Mammary microvascular endothelial cell (primary cell): ENCODE measurements at places on chromosomes 5 and 9. TPM values are rescaled to one million over a fixed set of nuclear protein-coding genes. Genes with fewer than 3 reads are reported as not detected.

PCDHB12 gene
- total RNA-seq = 0.05 and 0.13 TPM in 2 replicates

SLC46A2 gene
- total RNA-seq = not detected in 2 replicates

CSF2 gene
- total RNA-seq = 16.8 and 17.5 TPM in 2 replicates

SELENOP gene
- total RNA-seq = 17.3 and 28.6 TPM in 2 replicates

FYB1 gene
- not detected in 2 replicates for total RNA-seq

AFF4 gene
- total RNA-seq = 31.9 and 33.4 TPM in 2 replicates

TDRD7 gene
- 14.3 and 15.4 TPM in 2 replicates for total RNA-seq

CCDC192 gene
- not detected in 2 replicates for total RNA-seq

BARX1 gene
- total RNA-seq = not detected in 2 replicates

GABRA6 gene
- not detected in 2 replicates for total RNA-seq

TMOD1 gene
- total RNA-seq = 0.60 and 1.1 TPM in 2 replicates

PCDHB5 gene
- total RNA-seq = 0.15 and 0.47 TPM in 2 replicates

TLX3 gene
- not detected in 2 replicates for total RNA-seq

ADAMTS13 gene
- total RNA-seq = 0.20 and 0.59 TPM in 2 replicates

NUTM2G gene
- not detected in 2 replicates for total RNA-seq

CDC20B gene
- total RNA-seq = not detected in 2 replicates

C9 gene
- total RNA-seq = not detected in 2 replicates

REEP5 gene
- 62.4 and 63.0 TPM in 2 replicates for total RNA-seq

TRAPPC13 gene
- total RNA-seq = 15.2 and 15.7 TPM in 2 replicates

PLEKHG4B gene
- total RNA-seq = 0.05 and 0.07 TPM in 2 replicates

SPATA6L gene
- total RNA-seq = 0.80 and 0.94 TPM in 2 replicates

SPATA31C1 gene
- not detected in 2 replicates for total RNA-seq

FGF10 gene
- not detected in 2 replicates for total RNA-seq

CDKN2B gene
- total RNA-seq = 21.0 and 34.4 TPM in 2 replicates

NFIB gene
- total RNA-seq = 55.2 and 63.3 TPM in 2 replicates

STPG3 gene
- total RNA-seq = not detected in 2 replicates

XPA gene
- 5.3 and 12.7 TPM in 2 replicates for total RNA-seq

PCDHA12 gene
- total RNA-seq = not detected in 2 replicates

OR1J2 gene
- not detected in 2 replicates for total RNA-seq

CREBRF gene
- total RNA-seq = 6.8 and 7.2 TPM in 2 replicates

CDH6 gene
- total RNA-seq = 0.05 and 0.20 TPM in 2 replicates

AMACR gene
- 8.0 and 8.9 TPM in 2 replicates for total RNA-seq

IZUMO3 gene
- not detected in 2 replicates for total RNA-seq

SLC6A3 gene
- total RNA-seq = not detected in 2 replicates

SPAG8 gene
- total RNA-seq = 0.20 TPM in 1 of 2 replicates, not detected in the other

ROR2 gene
- total RNA-seq = 0.15 TPM in 1 of 2 replicates, not detected in the other

CAPSL gene
- total RNA-seq = not detected in 2 replicates

SPINK4 gene
- not detected in 2 replicates for total RNA-seq

PCDHA1 gene
- total RNA-seq = not detected in 2 replicates

STC2 gene
- 25.2 and 31.1 TPM in 2 replicates for total RNA-seq

GABRA1 gene
- not detected in 2 replicates for total RNA-seq
